ENCODE measurements at places on chromosomes 5 and 9. TPM values are rescaled to one million over a fixed set of nuclear protein-coding genes. Genes with fewer than 3 reads are reported as not detected.

DNA sequence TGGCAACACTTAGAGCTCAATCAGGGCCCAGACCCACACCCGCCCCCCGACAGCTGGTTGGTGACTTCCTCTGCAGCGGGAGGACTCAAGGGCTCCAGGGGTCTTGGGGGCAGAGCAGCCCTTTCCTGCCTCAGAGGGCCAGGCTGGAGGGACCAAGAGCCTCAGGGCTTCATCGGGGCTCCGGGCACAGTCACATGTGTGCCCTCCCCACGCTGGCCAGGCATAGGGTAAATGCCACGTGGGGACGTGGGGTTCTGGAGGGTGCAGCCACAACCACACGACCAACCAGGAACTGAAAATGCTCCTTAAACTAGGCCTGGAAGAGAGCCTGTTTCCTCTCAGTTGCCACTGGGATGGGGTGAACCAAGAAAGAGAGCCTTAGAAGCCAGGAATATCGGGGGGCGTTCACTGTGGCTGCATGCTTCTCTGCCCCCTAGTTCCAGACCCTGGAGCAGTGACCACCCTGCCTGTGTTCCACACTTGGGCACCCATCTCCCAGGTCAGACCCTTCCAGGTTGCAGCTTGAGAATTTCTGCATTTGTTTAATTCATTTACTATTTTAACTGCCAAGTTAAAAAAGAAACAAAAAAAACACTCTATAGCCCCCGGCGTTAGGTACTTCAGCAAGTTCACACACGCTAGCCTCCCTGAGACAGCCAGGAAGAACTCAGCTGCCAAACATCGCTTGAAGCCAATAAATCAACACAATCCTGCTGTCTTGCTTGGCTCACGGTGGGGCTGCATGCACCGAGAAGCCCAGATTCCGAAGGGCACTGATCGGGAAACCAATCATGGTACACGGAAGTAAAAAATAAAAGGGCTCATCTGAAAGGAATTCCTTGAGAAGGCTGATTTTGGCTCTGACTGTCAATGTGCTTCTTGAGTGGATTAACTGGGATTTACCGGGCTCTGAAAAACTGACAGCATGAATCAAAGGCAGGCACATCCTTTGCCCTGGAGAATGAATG lies 56.1 kb upstream of the PHYKPL start:
- no peaks in the 10 kb centered on the region for H3K36me3 ChIP-seq
- peaks cover 84% of the 10 kb centered on the region for H3K27me3 ChIP-seq
- H3K4me1 ChIP-seq = no peaks in the 10 kb centered on the region
- no peak overlapping the region for H3K4me3 ChIP-seq
- H3K27ac ChIP-seq = no peak overlapping the region

GRCh38 chr5:23208959-23209431 lies 298.4 kb upstream of the PRDM9 start:
- H3K36me3 ChIP-seq = no peaks in the 10 kb centered on the region
- H3K27ac ChIP-seq = no peak overlapping the region
- H3K27me3 ChIP-seq = no peaks in the 10 kb centered on the region
- no peak overlapping the region for H3K4me3 ChIP-seq
- DNase-seq = peak; percentile 31

DNA sequence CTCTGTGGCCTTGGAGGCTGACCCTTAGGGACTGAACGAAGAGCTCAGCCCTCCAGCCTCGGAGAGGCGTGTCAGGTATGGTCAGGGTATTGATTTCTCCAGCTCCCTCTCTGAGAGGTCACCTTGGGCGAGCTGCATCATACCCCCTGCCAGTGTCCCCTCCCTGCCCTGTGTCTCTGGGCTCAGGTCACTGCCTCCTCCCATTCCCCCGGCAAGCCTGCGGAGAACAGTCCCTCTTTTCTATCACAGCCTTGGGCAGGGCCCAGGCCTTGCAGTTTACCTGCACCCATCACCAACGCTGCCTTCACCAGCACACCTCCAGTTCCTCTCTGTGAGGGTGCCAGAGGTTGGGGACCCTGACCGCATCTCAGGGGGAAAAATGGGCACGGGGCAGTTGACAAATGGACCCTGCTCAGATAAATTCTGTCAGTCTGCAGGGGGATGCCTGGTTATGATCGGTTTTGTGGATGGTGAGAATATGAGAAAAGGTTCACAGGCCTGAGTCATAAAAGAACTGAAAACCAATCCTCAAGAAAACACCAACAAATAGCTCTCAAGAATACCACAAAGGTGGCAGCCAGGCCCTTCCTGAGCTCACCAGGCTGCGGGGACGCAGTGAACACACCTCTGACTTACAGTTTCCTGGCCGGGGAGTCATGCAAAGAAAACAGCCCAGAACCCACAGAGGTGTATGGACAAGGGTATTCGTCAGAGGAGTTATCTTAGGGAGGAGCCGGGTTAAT lies 24.7 kb upstream of the RXRA start:
- H3K4me1 ChIP-seq = no peaks in the 10 kb centered on the region
- H3K27ac ChIP-seq = no peak overlapping the region
- H3K4me3 ChIP-seq = no peak overlapping the region
- no peaks in the 10 kb centered on the region for H3K36me3 ChIP-seq
- peaks cover 49% of the 10 kb centered on the region for H3K27me3 ChIP-seq
- no peak for DNase-seq

Gene ANKRD18B
- total RNA-seq = 30.5 TPM

DNA sequence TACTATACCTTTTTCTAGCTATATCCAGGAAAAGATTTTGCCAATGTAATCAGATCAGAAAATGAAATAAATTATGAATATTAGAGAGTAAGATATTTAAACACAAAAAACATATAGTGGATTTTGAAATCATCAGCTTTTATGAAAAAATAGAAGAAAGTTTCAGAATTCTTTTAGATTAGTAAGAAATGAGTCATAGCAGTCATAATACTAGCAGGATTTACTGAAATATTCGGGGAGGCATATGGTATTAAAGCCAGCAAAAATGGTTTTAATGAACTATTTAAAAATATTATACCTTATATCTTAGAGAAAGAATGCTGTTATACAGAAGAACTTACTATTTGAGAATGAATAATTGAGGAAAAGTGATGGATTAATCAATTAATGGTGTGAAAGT lies 303.6 kb upstream of the NUDT12 start:
- H3K36me3 ChIP-seq = no peaks in the 10 kb centered on the region
- no peak overlapping the region for H3K27ac ChIP-seq
- DNase-seq = no peak
- H3K4me1 ChIP-seq = no peaks in the 10 kb centered on the region

Gene TMEM215
- not detected for total RNA-seq

DNA sequence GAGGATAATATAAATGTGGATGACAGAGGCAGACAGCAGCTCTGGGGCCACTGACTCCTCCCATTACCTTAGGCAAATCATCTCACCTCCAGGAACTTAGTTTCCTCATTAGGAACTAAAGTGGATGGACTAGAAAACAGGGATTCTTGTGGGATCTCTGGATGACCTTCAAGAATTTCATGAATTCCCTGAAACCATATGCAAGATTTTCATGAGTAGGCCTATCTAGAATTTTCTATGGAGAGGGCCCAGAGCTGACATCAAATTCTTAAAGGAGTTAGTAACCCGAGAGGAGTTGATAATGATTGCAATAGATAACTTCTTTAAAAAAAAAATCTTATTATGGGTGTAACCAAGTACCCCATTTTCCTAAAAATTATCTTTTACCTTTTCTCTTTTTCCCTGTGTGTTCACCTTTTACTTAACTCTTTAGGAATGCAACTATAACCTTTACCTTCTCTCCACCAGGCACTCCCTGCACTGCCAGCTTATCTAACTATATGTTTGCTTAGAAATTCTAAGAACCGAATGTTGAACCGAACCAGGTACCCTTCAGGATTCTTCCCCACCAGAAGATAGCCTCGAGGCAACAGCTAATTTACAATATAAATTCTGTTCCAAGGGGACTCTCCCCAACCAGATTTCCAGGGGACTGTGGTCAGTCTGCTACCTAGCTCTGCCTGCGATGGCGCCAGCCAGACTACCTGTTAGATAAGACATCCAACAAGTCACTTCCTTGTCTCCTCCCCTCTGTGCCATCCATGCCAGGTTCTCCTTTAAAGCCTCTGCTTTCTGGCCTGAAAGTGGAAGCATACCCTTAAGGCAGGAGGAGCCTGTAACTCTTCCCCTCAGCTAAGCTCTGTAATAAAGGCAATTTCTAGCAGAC lies 86.0 kb downstream of the GCNT4 start:
- peaks cover 10% of the 10 kb centered on the region for H3K36me3 ChIP-seq
- peak; percentile 55 for DNase-seq
- peak overlapping the region; percentile 73 for H3K27ac ChIP-seq
- H3K4me1 ChIP-seq = peaks cover 83% of the 10 kb centered on the region
- H3K27me3 ChIP-seq = no peaks in the 10 kb centered on the region

Gene POLR3G
- total RNA-seq = 16.6 TPM

Gene CEP120
- 25.0 TPM for total RNA-seq

GRCh38 chr5:135309391-135310327 lies 89.4 kb downstream of the MACROH2A1 start:
- H3K4me1 ChIP-seq = no peaks in the 10 kb centered on the region
- no peak for DNase-seq
- no peak overlapping the region for H3K27ac ChIP-seq
- no peak overlapping the region for H3K4me3 ChIP-seq

- H3K27ac ChIP-seq = no peak overlapping the region
- no peak for DNase-seq
- H3K4me3 ChIP-seq = no peak overlapping the region
Observed at GRCh38 chr9:32293091-32293490, 91.4 kb upstream of the ACO1 start.

DNA sequence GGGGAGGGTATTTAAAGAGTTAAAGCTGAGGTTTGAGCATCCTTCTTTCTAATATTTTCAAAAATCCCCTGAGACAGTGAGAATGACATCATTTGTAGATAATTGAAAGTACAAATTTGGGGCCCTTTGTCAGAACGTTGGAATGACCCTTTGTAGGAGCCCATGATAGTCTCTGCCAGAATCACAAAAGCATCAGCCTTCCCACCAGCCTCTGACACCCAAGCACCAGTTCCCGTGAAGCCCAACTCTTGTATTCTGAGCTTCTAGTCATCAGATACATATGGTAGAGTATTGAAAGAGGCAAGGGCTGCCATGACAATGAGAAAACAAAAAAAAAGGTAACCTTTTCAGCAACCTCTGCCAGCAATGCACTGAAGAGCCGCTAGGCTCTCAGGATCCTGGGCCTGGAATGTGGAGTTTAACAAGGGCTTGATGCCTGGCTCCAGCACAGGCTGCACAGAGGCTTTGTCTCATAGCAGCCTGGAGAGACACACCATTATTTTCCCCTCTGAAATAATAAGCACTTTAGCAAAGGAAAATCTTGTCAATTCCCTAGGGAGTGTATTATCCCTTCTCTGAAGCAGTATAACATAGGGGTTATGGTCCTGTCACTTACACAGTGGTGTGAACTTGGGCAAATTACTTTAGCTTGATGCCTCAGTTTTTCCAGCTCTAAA lies 114.4 kb downstream of the ZNF608 start:
- H3K4me3 ChIP-seq = no peak overlapping the region
- no peak overlapping the region for H3K27ac ChIP-seq
- H3K27me3 ChIP-seq = no peaks in the 10 kb centered on the region

Gene ADAMTS6
- total RNA-seq = 1.2 TPM

Gene IL4
- total RNA-seq = not detected

DNA sequence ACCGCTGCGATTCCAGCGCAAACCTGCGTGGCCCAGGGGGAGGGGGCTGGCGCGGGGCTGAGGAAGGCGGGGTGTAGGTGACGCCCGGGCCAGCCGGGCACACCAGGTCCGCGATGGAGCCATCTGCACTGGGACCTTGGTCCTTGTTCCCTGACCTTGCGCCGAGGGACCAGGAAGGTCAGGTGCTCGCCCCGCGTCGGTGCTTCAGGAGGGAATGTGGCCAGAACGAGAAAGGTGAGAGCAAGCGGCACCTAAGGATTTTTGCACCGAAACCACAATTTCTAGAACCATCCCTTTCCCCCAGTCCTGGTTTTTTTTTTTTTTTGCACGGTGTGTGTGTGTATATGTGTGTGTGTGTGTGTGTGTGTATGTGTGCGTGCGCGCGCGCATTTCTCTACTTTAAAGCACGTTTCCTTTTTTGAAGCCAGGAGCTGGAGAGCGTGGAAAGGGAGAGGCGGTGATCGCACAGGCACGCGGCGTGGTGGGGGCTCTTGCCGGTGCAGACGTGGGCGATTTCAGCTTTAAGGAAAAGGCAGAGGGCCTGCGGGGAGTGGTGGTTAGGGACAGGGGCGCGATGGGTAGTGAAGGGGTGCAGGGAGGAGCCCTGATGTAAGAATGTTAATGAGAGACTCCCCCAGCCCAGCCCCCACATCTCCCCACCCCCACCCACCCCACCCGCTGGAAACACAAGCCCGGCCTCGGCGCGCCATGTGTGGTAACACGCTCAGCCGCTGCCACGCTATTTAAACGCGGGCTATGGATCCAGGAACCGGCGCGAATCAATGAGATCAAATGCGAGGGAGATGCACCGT lies at the start of gene NPR3:
Gene NPR3 (plus strand): TSS at position 772 of the 812 bp plus-strand sequence. CDS start 456 bp downstream, outside the sequence.
- no peaks in the 10 kb centered on the region for H3K27me3 ChIP-seq
- H3K4me3 ChIP-seq = peak within 1 kb of the TSS; percentile 79
- peak; percentile 21 for DNase-seq
- H3K4me1 ChIP-seq = peaks cover 8% of the 10 kb centered on the region
- H3K27ac ChIP-seq = no peak within 1 kb of the TSS
- peaks cover 14% of the 10 kb centered on the region for H3K36me3 ChIP-seq

Gene FCN1
- not detected for total RNA-seq

- no peaks in the 10 kb centered on the region for H3K36me3 ChIP-seq
- DNase-seq = no peak
- H3K27ac ChIP-seq = no peak overlapping the region
Observed at GRCh38 chr5:45737153-45737552, 41.0 kb upstream of the HCN1 start.

DNA sequence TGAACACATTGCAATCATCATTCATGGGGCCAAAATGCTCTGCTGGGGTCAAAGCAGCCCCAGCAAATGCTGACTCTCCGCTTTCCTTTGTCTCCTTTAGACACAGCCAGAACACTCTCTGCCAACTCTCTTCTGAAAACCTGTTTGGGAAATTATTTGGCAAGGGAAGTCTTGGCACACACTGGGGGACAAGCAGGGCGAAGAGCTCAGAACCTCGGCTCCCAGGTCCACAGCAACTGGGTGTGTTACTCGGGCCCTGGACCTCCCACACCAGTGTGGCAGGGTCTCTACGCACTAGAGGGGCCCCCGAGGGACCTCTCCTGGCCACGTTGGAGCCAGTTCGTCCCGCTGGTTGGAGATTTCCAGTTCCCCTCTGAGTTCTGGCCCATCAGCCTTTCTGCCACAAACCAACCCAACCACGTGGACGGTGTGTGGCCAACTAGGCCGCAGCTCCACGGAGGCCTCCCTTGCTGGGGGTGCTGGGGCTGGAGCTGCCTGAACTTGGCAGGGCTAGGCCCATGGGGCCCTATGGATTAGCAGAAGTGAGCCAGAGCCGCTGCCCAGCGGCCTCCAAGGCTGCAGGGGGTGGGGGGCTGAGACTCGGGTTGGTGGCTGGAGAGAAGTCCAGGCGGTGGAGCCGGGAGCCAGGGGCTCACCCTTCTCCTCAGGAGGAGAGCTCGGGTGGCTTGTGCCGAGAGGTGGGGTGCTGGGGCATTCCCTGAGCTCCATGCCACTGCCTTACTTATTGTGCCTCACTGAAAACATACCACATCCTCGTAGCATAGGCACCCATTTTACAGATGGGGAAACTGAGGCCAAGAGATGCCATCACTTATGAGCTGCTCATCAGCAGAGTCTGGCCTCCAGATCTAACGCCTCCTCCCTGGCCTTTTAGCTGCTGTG lies 46.8 kb upstream of the RNU6ATAC start:
- H3K27me3 ChIP-seq = no peaks in the 10 kb centered on the region
- DNase-seq = no peak
- no peaks in the 10 kb centered on the region for H3K4me1 ChIP-seq
- no peak overlapping the region for H3K4me3 ChIP-seq
- H3K27ac ChIP-seq = no peak overlapping the region
- H3K36me3 ChIP-seq = no peaks in the 10 kb centered on the region

- no peak overlapping the region for H3K4me3 ChIP-seq
- DNase-seq = peak; percentile 1
- H3K27ac ChIP-seq = no peak overlapping the region
- no peaks in the 10 kb centered on the region for H3K36me3 ChIP-seq
Observed at GRCh38 chr5:165805756-165806155, 2300.3 kb downstream of the MAT2B start.
